ENCODE measurements at places on chromosomes 7 and 10.

DNA sequence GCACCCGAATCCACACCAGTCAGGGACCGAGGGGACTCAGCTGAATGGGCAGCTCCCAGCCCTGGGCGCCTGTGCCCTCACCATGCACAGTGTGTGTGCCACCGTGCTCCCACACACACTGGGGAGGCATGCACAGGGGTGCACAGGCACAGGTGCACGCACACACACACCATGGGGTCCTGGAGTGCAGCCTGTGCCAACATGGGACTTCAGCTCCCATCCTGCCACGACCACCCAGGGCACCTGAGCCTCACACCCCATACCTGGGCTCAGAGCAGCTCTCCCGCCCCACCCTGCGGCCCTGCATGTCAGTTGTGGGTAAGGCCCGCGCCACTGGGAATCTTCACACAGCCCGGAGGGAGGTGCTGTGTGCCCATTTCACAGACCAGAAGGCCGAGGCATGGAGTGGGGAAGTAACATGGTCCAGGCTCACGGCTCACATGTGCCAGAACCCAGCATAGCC lies 8.0 kb downstream of the ELFN1 start:
- DNase-seq = no peak

- DNase-seq = no peak
These were observed 560.5 kb upstream of the GALNT17 start for GRCh38 chr7:70571403-70571934.

DNA sequence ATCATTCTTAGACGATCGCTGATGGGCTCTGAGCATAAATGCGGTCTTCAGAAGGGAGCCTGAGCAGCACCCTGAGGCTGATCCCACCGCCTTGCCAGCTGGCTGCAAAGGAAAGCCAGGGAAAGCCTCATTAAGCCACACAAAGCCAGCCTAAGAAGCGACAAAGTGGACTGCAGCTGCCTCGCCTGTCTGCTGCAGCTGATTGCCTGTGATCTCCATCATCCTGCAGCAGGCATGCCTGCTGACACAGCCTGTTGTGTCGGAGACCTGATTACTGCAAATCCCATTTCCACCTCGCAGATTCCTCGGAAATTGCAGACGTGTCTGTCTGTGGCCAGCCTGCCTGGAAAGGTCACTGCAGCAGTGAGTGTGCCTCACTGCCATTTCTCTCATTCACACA lies 1087.0 kb upstream of the AUTS2 start:
- no peak for DNase-seq

GRCh38 chr10:7085913-7086589 lies 324.8 kb downstream of the SFMBT2 start:
- DNase-seq = no peak

- no peak for DNase-seq
These were observed 47.0 kb upstream of the BICC1 start for GRCh38 chr10:58465629-58466028.

- no peak for DNase-seq
These were observed 114.2 kb downstream of the EGFR start for GRCh38 chr7:55132890-55133551.

- DNase-seq = no peak
These were observed 147.7 kb downstream of the JAZF1 start for GRCh38 chr7:28032738-28033380.

- DNase-seq = no peak
These were observed 61.6 kb upstream of the RNF32 start for GRCh38 chr7:156578978-156579430.

DNA sequence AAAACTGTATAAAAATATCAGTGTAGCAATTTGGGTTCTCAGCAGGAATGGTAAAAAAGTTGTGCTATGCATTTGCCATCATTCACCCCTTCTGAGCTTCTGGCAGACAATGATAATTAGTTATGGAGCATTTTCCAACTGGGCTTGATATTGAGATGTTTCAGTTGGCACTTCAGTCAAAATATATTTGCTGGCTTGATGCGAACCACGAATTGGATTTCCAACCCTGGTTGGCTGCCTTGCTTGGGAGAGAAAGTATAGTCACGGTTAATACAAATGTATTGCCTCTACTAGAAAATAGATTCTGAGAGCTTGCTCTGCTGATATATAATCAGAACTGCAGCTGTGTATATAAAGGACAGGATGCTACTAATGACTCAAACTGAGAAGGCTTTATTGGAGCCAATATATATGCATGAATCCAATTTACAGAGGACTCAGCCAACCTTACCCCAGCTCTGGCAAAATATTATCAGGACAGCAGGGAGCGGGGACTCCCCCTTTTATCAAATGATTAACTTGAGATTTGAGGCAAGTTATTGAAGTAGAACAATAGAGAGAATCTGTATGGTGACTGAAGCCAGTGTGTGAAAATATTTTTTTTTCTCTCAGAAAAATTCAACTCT lies 219.8 kb upstream of the SMIM30 start:
- DNase-seq = no peak

GRCh38 chr10:69047111-69047832 lies 40.6 kb upstream of the SRGN start:
- peak; percentile 45 for DNase-seq

GRCh38 chr7:88167223-88167622 lies 52.6 kb downstream of the SRI start:
- no peak for DNase-seq

- DNase-seq = no peak
These were observed 72.7 kb downstream of the CFAP46 start for GRCh38 chr10:132869621-132870020.

- DNase-seq = no peak
These were observed 186.9 kb downstream of the SND1 start for GRCh38 chr7:127838816-127839415.

GRCh38 chr10:43076311-43076875 lies 476 bp upstream of the RET start:
- no peak for DNase-seq

- no peak for DNase-seq
These were observed 1.4 kb downstream of the WNT16 start for GRCh38 chr7:121330053-121330833.

GRCh38 chr10:80894797-80895467 lies 357.2 kb downstream of the SH2D4B start:
- no peak for DNase-seq

DNA sequence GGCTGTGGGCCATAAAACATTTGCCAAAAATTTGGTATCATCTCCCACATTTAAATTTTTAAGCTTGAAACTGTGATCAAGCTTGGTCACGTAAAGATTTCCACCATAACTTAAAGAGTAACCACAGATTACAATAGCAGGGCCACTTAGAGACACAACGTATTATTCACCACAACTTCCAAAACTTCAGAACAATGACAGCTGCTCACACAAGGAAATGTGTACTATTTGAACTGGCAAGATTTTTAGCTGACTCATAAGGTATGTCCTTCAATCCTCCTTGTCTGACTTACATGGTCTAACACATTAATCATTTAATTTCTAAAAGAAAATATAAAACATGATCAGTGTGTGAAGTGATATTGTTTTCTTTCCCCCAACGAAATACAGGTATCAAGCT lies 234.5 kb downstream of the PARD3 start:
- no peak for DNase-seq

DNA sequence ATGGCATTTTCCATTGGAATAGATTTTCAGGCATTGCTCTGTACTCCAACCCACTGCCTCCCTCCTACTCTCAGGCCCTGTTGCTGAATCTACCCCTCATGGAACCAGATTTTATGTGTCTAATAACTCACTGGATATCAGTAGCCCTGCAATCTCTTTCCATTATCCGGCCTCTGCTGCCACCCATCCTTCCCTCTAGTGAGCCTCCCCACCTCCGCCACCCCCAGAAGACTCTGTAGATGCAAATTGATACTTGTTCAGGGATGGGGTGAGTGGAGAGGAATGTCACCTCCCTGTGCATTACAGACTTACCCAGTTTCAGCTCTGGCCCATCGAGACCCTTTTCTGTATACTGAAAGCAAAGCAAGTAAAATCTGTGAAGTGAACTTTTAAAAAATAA lies 52.3 kb upstream of the PHYHIPL start:
- no peak for DNase-seq

GRCh38 chr7:73742753-73743641 lies 4.4 kb upstream of the ABHD11 start:
- DNase-seq = peak; percentile 39

GRCh38 chr10:132697578-132698200 lies 88.3 kb downstream of the NKX6-2 start:
- no peak for DNase-seq
